Left cardiac atrium (tissue), 4 donors: ENCODE measurements at places on chromosomes 4 and X. TPM values are rescaled to one million over a fixed set of nuclear protein-coding genes. Genes with fewer than 3 reads are reported as not detected.

GRCh38 chrX:78103001-78103622, 936 bp upstream of the PGK1 start:
- no peak for DNase-seq

DNA sequence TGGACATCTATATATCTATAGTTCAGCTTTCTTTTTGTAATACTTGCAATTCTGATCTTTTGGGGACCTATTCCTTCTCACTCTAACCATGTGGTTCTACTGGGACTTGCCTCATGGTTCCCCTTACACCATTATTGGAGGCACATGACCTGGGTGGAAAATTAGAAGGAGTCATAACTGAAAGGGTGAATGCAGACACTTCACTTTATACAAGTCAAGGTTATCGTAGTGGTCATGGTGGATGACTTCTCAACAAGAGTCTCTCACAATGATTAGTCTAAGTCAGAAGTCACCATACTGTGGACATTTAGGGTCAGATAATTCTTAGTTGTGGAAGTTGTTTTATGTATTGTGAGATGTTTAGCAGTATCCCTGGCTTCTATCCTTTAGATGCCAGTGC, 10.5 kb upstream of the EIF4E start:
- no peak for DNase-seq

- no peak for DNase-seq
Observed at GRCh38 chrX:38750551-38750950, 50.7 kb upstream of the MID1IP1 start.

DNA sequence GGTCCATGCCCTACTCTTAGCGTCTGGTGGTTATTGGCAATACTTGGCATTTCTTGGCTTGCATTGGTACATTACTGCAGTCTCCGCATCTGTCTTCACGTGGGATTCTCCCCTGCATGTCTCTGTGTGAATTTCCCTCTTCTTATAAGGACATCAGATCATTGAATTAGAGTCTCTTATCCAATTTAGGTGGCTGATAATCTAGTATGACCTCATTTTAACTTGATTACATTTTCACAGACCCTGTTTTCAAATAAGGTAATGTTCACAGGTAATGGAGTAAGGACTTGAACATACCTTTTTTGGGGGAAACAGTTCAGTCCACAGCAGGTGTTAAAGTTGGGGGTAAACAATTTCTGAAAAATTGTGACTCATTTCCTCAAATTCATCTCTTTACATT, 16.6 kb downstream of the KIAA0232 start:
- DNase-seq: no peak

DNA sequence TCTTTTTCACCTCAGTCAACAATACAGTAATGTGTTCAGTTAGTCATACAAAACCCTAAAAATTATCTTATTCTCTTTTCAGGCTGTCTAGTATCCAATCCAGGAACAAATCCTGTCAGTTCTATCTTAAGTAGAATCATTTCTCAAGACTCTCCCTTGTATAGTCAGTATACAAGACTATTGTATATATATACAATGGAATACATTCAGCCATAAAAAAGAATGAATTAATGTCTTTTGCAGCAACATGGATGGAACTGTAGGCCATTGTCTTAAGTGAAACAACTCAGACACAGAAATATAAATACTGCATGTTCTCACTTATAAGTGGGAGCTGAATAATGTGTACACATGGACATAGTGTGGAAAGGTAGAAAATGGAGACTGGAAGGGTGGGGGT, 501.2 kb upstream of the ATOH1 start:
- no peak for DNase-seq

DNA sequence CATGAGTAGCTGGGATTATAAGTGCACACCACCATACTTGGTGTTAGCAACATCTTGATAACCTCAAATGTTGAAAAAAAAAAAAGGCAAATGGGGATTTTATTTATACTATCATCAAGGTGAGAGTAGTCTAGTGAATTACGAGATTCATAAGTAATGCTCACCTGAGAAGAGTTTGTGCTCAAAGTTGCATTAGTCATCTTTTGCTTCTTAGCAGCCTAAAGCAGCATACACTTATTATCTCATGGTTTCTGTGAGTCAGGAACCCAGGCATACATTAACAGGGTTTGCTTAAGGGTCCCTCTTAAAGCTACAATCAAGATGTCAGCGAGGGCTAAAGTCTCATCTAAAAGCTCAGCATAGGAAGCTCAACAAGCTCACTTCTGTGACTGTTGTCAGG, 8.2 kb upstream of the EXOSC9 start:
- DNase-seq: no peak

GRCh38 chr4:8608714-8609391, 16.3 kb downstream of the CPZ start:
- DNase-seq: no peak

DNA sequence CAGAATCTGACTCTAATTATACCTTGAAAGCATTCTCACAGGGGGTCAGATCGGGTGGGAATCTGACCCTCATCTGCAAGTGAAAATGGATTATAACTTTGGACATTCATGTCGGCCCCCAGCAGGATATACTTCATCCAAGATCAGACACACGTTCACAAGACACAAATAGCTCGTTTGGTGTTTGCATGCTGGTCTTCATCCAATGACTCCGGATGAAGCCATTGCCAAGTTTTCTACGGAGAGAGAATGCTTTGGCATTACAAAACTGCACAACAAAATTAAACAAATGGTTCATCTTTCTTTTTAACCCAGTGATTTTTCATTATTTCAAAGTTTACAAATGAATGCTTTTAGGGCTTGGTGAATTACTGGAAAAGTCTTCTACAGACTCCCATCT, 105.5 kb downstream of the MID1 start:
- no peak for DNase-seq

GRCh38 chrX:15947648-15948317, 93.2 kb upstream of the AP1S2 start:
- DNase-seq: no peak

DNA sequence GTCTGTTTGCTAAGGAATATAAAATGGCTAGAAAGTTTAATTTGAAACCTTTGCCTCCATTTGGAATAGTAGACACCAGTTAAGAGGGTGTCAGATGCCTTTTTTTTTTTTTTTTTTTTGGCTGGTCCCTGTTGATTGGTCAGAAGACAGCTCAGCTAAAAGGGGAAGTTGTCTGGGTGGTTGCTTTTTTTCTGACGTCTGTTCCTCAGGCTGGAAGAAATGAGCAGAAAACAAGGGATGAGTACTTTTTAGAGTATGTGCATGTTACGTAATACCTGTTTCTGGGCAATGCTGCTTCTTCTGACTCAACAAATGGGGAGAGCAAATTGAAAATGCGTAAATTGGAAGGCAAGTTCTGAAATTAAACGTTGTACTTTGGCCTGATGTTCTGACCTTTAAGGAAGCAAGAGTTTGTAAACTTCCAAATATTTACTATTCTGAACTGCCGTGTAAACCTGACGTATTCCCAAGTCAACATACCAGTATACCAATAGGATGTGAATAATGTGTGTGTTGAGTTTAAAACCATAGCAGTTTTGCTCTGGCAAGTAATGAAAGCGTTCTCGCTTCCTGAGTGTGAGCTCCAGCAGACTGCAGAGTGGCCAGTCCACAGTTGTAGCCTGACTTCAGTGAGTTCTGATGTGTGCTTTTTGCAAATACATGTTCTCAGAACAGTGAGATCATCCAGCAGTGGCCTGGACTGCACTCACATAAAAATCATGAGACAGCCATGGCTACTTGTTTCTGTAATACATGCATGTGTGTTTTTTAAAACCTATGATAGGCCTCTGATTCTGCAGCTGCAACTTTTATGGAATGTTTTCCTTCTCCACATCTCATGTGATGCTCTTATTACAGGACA, 1.7 kb downstream of the SAT1 start:
- no peak for DNase-seq

GRCh38 chrX:120301960-120302359, 9.3 kb downstream of the TMEM255A start:
- no peak for DNase-seq

GRCh38 chr4:99891351-99891750, 2.9 kb downstream of the LAMTOR3 start:
- DNase-seq: no peak

DNA sequence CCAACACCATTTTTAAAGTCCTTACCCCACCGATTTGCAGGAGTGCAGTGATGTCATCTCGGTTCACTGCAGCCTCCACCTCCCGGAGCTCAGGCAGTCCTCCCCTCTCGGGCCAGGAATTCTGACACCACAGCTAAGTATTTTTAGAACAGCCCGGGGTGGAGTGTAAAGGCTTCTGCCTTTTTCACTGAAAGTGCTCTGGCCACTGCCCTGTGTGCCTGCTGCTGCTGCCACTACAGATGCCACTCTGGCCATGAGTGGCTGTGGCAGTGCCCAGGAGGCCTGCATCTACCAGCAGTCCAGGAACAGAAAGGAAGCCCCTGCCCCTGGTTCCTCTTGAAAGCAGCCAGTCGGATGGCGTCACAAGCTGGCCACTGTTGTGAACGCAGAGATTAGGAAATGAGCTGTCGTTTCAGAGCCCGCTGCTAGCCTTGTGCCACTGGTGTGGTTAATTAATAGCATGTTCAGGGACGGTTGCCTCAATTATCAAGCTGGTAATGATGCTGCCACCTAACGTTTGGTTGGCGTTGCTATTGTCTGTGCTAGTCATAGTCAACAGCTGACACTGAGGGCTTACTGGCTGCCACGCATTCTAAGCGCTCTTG, 23.6 kb upstream of the TBC1D14 start:
- peak; percentile 74 for DNase-seq

DNA sequence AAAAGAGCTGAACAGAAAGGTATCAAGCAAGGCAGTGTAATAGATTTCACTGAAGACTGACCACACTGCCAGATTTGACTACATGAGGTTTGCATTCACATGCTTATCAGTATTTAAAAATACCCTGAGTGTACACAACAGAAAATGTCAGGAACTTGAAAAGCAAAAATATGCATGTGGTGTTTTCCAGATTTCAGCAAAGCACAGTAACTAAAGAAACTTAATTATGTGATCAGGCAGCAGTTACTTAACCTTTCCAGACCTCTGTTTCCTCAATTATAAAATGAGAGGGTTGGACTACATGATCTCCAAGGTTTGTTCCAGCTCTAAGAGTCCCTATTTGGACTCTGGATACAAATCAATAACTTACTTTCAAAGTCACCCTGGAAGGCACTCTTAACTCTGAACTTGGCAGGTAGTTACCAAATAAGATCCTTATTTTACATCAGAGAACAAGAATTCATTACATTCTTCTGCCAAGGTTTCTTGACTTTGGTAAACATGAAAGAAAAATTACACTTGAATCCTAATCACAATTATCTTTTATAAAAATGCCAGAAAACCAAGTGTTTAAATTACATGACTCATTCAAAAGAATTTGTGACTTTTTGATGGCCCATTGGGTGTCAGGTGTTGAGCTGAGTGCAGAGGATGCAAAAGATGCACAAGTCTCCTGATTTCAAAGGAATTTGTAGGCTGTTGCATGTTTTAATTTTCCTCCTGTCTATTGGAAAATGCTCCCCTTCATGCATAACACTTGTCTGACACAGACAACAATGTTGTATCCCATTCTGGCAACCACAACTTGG, 241.6 kb downstream of the MGST2 start:
- no peak for DNase-seq

DNA sequence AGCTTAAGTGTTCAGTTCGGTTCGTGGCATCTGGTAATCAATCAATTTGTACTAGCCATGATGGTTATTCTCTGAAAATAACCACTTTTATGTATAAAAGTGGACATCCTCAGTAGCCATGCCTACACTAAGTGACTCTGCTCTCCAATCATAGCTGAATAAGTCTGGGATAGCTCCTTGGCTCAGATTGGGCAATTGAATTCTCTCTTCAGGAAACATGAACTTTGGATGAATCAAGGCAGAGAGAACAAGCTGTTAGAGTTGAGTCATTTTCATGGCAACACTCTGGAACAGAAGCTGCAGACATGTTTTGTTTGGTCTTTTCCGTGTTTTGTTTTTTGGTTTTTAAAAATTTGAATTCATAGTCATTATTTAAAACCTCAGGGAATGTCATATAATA, 66.8 kb upstream of the TMEM164 start:
- DNase-seq: no peak

GRCh38 chr4:51866835-51867234, 23.9 kb downstream of the DCUN1D4 start:
- DNase-seq: no peak

DNA sequence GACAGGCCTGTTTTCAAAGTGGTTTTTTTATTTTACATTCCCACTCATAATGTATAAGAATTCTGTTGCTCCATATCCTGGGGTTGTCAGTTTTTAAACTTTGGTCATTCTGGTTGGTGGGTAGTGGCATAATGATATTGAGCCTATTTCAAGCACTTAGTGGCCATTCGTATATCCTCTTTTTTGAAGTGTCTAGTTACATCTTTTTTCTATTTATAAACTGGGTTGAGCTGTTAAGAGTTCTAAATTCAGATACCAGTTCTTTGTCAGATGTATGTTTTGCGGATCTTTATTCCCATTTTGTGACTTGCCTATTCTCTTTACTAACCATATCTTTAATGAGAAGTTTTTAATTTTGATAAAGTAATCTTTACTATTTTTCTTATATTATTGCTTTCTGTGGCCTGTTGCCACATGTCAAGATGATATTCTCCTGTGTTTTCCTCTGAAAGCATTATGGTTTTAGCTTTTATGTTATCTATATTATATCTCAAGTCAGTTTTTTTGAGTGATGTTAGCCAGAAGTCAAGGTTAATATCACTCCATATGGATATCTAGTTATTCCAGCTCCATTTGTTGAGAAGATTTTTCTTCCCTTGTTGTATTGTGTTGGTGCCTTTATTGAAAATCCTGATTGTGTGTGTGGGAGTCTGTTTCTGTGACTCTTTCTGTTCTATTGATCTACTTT, 110.9 kb downstream of the FHIP1A start:
- no peak for DNase-seq

DNA sequence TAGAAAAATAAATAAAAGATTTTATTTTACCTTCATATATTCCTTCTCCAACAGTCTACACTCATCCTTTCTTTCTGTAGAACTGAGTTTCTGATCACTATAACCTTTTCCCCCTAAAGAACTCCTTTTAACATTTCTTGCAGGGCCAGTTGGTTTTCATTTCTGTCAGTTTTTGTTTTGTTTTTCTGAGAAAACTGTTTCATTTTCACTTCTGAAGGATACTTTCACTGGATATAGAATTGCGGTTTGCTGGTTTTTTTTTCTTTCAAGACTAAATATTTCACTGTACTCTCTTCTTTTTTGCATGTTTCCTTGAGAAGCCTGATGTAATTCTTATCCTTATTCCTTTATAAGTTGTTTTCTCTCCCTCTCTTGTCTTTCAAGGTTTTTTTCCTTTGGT, 90.4 kb upstream of the EOLA2 start:
- DNase-seq: no peak

The SFRP2 gene
- 8.3 TPM for total RNA-seq

The MID1 gene
- 11.0 TPM for total RNA-seq

The TRIM61 gene
- total RNA-seq: 2.7 TPM

The TMEM31 gene
- total RNA-seq: not detected

The RAP2C gene
- 20.6 TPM for total RNA-seq

The RNF212 gene
- 1.7 TPM for total RNA-seq

The PNCK gene
- 14.6 TPM for total RNA-seq

The SPOCK3 gene
- not detected for total RNA-seq

The BTC gene
- total RNA-seq: 0.29 TPM

The CT55 gene
- not detected for total RNA-seq

The SMS gene
- total RNA-seq: 49.0 TPM

The F8A3 gene
- total RNA-seq: 5.9 TPM
